ENCODE measurements at places on chromosomes 5 and 9. TPM values are rescaled to one million over a fixed set of nuclear protein-coding genes. Genes with fewer than 3 reads are reported as not detected.

The PCDHA2 gene
- total RNA-seq = not detected

The ZNF474 gene
- total RNA-seq = not detected

The CEMIP2 gene
- 240 TPM for total RNA-seq

The LRRTM2 gene
- total RNA-seq = 0.10 TPM

The NR2F1-AS1 gene
- total RNA-seq = not detected

The SLCO6A1 gene
- total RNA-seq = not detected

The PCDH12 gene
- total RNA-seq = 0.05 TPM

- no peak for DNase-seq
Observed at GRCh38 chr9:98598861-98599260, 109.9 kb downstream of the GABBR2 start.

DNA sequence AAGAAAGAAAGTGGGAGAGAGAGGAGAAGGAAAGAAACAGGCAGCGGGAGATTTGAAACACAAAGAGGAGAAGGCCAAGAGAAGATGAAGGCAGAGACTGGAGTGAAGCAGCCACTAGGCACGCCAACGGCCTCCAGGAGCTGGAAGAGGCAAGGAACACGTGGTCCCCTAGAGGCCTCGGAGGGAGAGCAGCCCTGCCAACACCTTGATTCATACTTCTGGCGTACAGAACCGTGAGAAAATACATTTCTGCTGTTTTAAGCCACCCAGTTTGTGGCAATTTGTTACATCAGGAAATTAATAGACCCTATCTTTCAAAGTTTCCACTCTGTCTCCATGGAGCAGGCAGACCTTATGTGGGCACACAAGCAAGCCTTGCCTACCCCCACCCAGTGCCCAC is 133.4 kb downstream of the ACTL7B start:
- no peak for DNase-seq

DNA sequence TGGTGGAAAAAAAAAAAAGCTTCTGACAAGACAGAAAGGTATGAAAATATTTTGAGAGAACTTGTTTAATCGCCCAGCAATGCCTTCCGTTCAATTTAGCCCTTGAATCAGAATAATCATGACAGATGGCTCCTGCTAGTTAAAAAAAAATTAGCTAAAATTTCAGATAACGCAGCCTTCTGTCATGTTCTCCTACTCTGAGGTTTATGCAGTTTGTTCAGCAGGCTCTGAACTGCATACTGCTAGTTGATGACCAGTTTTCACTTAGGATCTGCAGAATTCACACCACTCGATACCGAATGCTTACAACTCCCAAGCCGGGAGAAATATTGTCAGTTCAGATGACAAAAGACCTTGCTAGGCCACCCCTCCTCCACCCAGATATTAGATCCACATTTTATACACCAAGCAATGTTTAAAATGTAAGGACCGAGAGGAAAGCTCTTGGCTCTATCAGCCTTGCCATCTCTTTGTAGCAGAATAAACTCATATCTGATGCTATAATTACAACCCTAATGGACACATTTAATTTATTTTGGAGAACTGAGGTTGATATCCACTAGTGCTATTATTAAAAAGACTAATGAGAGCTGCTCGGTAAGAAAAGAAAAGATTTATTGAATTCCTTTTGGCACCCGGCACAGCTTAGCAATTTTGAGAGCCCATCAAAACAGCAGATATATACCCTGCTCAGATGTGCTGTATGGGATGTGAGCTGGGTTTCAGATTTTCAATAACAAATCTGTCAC is 322.8 kb downstream of the GLIS3 start:
- no peak for DNase-seq

DNA sequence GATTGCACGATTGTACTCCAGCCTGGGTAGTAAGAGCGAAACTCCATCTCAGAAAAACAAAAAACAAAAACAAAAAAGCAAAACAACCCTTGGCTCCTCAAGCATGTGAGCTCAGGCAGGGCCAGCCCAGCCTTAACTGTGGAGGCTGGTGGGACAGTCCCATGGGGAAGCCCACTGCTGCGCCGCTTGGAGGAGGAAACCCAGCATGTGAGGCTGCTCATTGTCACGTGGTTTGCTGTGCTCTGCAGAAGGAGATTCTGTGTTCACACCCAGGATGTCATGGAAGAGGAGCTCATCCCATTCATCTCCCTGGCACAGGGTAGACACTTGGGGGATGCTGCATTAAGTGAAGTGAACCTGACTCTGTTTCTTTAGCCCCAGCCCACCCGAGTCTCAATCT is 4.0 kb downstream of the ZBED3 start:
- DNase-seq = no peak

DNA sequence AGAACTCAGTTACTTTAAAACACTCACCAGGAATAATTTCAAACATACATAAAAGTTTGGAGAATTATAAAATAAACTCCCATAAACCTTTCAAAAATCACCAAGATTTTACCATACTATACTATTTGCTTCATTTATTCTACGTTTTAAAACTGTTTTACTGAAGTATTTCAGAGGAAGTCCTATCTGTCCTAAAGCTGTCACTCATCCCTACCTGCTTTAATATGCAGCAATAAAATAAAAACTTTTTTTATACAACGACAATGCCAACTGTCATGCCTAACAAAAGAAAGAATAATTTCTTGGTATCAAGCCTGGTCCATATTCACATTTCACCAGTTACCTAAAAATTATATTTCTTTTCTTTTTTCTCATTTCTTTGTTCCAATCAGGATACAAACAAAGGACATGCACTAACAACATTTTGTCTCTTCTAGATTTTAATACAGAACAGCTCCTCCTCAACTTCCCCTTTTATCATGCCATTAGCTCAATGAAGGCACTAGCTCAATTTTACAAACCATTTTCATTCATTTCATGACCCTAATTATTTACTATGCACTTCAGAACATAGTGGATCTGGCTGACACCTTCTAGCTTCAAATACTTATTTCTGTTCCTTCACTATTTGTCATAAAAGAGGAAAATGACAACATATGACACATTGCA is 135.2 kb downstream of the GNAQ start:
- DNase-seq = no peak

DNA sequence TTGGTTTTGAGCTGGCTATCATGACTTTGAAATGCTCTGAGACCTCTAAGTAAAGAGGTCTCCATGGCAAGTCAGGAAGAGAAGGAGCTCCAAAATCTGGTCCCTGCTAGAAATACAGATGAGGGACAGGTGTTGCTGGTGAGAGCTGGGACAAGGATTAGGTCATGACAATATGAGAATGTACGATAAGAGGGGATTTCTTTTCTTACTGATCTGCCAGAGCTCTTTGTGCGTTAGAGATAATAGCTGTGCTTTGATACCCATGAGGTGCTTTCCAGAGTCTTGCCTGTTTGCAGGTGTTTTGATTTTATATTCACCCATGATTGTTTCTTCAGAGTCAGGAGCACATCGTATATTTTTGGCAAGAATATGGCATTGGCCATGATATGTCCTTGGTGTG is 56.5 kb downstream of the ANKRD33B start:
- DNase-seq = no peak

- no peak for DNase-seq
Observed at GRCh38 chr5:14838396-14839319, 32.9 kb downstream of the ANKH start.

DNA sequence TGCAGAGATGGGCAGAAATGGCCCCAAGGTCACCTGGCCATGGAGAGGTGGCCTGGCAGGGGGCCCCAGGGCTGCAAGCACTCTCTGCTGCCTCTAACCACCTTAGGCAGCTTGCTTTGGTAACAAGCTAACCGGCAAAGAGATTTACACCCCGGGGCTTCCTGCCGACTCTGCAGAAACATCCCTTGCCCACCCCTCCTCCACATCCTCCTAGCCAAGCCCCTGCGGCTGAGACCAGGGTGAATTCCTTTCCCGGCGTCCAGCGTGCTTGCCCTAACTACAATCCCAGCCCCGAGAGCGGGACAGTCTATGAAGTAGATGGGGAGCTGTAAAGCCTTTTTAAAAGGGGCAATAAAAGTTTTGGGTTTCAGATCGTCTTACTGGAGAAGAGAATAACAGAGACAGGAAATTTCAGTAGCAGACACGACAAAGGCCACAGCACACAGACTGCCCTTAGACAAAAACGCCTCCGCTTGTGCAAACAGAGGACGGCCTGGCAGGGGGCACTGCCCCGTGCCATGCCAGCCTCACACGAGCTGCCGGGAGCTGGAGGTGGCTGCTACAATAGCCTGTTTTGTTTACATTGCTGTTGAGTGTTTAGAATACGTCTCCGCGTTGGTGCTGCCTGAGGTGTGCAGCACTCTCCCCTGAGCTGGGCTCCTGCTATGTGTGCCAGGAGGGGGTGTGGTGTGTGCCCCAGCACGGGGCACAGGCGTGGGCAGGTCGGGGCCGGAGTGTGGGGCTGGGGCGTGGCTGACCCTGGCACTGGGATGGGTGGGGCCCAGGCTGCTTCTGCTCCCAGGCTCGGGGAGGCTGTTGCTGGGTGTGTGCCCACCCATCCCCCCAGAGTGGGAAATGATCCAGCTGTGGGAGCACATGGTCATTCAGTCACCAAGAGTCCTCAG is 15.3 kb downstream of the MYMK start:
- no peak for DNase-seq

- DNase-seq = no peak
Observed at GRCh38 chr9:129569502-129570449, 51.1 kb downstream of the C9orf50 start.

DNA sequence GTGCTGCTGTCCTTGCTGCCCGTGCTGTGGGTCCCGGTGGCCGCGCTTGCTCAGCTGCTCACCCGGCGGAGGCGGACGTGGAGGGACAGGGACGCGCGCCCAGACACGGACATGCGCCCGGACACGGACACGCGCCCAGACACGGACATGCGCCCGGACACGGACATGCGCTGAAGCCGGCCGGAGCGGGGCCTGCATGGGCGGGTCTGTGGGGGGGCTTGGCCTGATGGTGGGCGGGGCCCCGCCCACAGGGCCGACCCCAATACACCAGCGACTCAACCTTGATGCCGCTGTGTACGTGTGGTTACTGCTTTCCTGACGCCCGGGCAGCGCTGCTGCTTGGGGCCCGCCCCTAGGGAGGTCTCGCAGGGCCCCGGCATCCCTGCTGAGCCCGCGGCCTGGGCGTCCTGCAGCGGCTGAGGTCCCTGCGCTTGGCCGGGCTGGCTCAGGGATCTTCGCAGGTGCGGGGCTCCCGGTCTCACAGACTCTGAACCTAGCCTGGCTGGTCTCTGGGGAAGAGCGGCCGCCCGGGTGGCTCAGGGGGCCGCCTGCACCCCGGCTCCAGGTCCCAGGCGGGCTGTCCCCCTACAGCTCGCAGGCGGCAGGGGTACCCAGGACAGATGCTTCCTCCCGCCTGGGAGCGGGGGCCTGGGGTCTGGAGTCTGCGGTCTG is 20.9 kb downstream of the SLC6A18 start:
- no peak for DNase-seq

- DNase-seq = no peak
Observed at GRCh38 chr5:8327016-8327415, 458.1 kb downstream of the MTRR start.

DNA sequence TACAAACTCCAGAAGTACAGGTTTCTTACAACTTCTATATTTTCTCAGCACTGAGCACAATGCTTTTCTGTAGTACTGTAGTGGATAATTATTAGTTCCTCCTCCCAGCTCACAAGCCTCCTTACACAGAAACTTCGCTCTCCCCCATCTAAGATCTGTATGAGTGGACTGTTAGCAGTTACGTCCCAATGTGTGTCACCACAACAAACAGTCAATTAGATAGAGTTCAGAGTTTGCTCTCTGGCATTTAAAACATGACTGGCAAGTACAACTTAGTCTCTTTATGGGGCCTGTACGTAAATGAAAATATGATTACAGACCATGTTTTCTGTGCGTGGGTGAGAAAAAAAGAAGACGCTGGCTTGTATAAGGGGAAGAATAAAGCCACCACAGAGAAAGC is 631.4 kb upstream of the DMAC1 start:
- no peak for DNase-seq

- no peak for DNase-seq
Observed at GRCh38 chr5:107486489-107486888, 184.2 kb downstream of the EFNA5 start.

GRCh38 chr9:129063061-129063460 is 17.9 kb upstream of the DOLPP1 start:
- DNase-seq = no peak

- DNase-seq = peak; percentile 15
Observed at GRCh38 chr9:117825609-117826347, 121.6 kb downstream of the TLR4 start.

DNA sequence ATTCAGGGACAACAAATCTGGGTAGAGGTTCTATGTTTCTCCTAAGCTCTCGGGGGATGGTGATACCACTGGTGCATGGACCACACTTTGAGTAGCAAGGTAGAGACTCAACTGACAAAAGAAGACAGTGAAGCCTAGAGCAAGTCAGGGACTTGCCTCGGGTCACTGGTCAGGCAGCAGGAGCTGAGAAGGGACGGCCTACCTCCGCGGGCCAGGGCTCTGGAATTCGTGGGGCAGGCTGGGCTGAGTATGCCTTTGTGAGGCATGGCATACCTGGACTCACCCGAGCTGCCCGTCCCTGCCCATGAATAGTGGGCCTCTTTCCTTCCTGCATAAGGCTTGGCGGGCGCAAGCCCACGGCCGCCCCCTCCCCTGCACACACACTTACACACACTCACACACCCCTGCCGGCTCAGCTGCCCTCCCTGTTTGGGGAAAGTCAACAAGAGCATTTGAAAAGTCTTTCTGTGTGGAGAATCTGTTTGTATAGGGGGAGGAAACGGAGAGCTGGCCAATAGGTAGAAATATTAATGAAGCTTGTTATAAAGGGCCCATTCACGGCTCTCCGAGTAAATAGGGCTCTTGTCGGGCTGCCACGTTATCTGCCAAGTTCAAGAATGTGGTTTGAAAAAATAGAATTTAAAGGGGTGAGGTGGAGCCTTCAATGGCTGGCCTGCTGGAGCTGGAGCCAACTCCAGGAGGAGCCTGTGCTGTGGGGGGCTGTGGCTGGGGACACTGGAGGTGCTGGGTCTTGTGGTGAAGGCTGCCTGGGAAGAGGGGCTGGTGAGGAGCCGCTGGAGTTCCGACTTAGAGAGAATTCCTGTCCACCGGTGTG is 19.1 kb upstream of the KIF12 start:
- no peak for DNase-seq

GRCh38 chr5:8295141-8295540 is 426.2 kb downstream of the MTRR start:
- DNase-seq = no peak

GRCh38 chr5:56311306-56311905 is 78.3 kb upstream of the ANKRD55 start:
- no peak for DNase-seq

- no peak for DNase-seq
Observed at GRCh38 chr9:88995200-88995577, 3.9 kb downstream of the S1PR3 start.

- no peak for DNase-seq
Observed at GRCh38 chr5:58108511-58108910, 351.4 kb downstream of the PLK2 start.

Data from T-helper 17 cell (primary cell).